ENCODE measurements at places on chromosomes 5 and 9. TPM values are rescaled to one million over a fixed set of nuclear protein-coding genes. Genes with fewer than 3 reads are reported as not detected.
A peak's percentile ranks its signal among the peaks of the same experiment; 100 is the strongest.

Gene CDC20B
- not detected for total RNA-seq

Gene GRK6
- 133 TPM for total RNA-seq

Gene CD14
- 0.20 TPM for total RNA-seq

Gene PCDHGB4
- not detected for total RNA-seq

Gene BAAT
- not detected for total RNA-seq

Gene C5orf58
- total RNA-seq = not detected

DNA sequence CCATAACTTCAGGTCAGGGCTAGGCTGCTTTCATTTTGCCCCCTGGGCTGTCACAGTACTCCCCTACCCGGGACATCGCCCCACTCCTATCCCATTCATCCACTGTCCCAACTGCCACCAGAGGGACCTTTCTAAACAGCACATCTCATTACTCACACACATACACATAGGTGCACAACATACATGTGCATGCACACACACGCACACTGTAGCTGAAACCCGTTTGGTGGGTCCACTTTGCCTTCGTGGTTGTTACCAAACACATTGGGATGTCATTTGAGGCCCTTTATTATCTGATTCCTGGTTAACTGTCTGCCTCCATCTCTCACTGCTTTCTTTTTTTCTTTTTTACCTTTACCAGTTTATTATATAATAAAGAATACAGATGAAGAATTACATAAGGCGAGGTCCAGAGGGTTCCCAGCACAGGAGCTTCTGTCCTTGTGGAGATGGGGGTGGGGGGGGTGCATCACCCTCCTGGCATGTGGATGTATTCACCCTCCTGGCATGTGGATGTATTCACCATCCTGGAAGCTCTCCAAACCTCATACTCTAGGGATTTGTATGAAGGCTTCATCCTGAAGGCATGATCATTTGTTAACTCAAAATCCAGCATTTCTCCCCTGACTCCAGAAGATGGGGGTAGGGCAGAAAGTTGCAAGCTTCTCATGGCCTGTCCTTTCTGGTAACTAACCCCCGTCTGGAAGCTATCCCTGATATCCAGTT is 186.0 kb downstream of the GOLPH3 start:
- H3K4me3 ChIP-seq = no peak overlapping the region
- H3K27ac ChIP-seq = no peak overlapping the region
- no peaks in the 10 kb centered on the region for H3K36me3 ChIP-seq

DNA sequence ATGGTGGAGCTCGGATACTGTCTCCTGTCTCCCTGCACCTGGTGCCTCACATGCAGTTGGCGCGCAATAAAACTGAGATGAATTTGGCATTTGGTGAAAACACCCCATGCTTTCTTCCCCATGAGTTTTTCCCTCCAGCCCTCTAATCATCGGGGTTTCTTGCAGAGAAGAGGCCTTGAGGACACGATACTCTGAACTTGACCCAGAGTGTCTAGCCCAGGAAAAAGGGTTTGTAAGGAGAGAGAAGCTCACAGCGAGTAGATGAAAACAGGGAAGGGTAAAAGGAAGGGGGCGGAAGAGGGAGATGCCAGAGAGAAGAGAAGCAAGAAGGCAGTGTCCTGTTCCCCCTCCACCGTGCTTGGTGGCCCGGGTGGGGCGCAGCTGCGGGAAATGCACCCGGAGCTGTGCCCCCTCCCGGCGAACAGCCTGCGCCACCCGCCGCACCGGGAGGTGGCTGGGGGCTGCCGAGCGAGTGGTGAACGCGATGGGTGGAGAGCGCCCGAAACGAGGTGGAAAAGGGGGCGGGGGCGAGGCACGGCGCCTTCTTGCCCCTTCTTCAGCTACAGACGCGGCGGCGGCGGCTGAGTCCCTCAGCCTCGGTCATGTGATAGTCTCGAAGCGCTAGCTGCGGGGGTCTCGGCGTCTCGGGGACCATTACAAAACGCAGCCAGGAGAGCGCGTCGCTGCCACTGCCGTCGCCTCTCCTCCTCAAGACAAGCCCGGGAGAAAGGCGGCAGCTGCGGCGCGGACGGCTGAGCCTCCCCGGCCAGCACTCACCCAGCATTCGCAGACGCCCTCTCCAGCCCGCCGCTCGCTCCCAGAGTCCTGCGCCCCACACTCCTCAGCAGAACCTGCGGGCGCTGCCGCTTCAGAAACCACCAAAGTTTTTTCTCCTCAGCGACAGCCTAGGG is 1.1 kb upstream of the FOXB2 start:
- DNase-seq = no peak
- H3K4me1 ChIP-seq = peaks cover 43% of the 10 kb centered on the region
- H3K27ac ChIP-seq = no peak overlapping the region
- H3K4me3 ChIP-seq = no peak overlapping the region

- no peak overlapping the region for H3K27ac ChIP-seq
- DNase-seq = peak; percentile 25
- peaks cover 56% of the 10 kb centered on the region for H3K27me3 ChIP-seq
- peak overlapping the region; percentile 65 for H3K4me3 ChIP-seq
Measured at GRCh38 chr9:107488375-107489143, 1.0 kb downstream of the KLF4 start.

DNA sequence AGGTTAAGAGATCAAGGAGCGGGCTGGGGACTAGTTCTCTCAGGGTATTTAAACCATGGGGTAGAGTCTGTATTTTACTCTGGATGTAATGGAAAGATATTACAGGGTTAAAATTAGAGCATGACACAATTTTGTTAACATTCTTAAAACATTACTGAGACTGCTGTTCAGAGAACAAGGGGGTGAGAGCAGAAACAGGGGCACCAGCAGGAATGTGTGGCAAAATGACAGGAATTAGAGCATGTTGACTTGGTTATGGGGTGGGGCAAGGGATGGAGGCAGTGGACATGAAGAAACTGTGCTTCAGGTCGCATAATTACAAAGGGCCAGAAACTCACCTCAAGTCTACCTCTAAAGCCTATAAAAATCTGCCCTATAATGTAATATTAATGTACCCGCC is 75.0 kb downstream of the TMEM232 start:
- peaks cover 3% of the 10 kb centered on the region for H3K27me3 ChIP-seq
- no peaks in the 10 kb centered on the region for H3K4me1 ChIP-seq
- no peak overlapping the region for H3K27ac ChIP-seq
- no peaks in the 10 kb centered on the region for H3K36me3 ChIP-seq

DNA sequence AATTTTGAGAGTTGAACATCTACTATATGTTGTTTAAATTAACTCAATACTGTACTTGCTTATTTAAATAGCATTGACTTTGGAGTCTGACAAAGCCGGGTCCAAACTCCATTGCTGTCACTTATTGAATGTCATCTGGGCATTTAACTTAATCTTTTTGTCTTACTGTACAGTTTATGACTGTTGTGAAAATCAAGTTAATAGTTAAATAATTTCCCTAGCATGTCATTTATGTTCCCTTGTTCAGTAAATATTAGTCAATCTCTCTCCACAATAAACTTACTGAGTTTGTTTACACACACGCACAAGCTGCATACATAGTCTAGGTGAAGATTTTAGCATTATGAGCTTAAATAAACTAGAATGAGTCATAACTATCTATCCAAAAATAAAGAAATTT is 6.3 kb upstream of the UGCG start:
- no peaks in the 10 kb centered on the region for H3K36me3 ChIP-seq
- peaks cover 8% of the 10 kb centered on the region for H3K4me1 ChIP-seq
- H3K27me3 ChIP-seq = no peaks in the 10 kb centered on the region
- no peak for DNase-seq
- no peak overlapping the region for H3K4me3 ChIP-seq

DNA sequence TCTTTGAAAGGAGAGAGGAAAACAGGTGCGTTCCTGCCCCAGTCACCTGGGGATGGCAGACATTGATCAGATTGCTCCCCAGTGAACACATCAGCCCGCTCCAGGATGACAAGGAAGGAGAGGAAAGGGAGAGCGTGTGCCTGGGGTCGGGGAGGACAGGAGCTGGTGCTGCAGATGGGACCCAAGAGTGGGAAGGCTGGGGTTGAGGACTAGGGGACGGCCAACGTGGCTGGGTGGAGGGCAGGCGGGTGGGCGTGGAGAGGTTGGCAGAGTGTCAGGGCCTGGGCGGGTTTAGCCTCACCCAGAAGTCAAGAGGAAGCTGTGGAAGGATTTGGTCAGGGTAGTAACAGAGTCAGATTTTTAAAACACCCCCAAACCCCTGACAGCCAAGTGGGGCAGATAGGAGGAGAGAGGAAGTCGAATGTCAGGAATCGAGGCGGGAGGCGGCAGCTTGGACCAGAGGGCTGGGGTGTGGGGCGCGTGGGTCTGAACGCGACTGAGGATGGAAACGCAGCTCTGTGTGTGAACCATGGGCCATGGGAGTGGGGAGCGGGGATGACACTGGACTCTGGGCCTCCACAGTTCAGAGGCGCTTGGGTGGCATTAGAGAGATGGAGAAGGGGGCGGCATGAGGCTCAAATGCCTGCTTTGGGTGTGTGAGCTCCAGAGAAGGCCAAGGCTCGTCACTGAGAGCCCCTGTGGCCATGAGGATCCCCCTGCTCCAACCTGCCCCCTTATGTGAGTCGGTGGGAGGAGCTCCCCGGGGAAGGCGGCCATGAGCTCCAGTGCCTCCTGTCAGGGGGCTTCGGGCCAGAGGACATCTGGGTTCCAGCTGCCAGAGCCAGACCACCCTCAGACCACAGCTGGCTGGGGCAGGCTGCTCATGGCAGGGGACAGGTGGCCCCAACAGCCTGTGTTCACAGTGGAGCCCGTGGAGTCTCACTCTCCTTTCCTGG is 24.6 kb downstream of the LAMC3 start:
- H3K36me3 ChIP-seq = no peaks in the 10 kb centered on the region
- H3K27ac ChIP-seq = no peak overlapping the region
- no peaks in the 10 kb centered on the region for H3K4me1 ChIP-seq

GRCh38 chr9:5617749-5618148 is 11.2 kb upstream of the RIC1 start:
- no peak overlapping the region for H3K4me3 ChIP-seq
- H3K27ac ChIP-seq = peak overlapping the region; percentile 0
- no peak for DNase-seq
- H3K36me3 ChIP-seq = peaks cover 2% of the 10 kb centered on the region
- peaks cover 33% of the 10 kb centered on the region for H3K4me1 ChIP-seq

DNA sequence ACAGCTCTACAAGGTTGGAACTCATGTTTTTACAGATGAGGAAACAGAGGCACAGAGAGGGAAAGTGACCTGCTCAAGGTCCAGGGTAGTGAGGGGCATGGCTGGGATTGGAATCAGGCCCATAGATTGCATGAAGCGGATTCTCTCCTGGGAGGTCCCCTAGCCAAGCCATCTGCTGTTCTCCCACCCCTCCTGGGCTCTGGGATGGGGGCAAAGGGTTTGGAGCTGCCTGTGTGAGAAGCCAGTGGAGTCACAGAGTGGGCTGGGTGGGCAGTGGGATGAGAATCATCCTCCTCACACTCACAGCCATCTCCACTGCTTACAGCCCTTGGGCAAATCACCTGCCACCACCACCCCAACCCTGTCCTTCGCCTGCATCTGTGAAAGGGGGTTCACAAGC is 38.6 kb upstream of the PSD2 start:
- peaks cover 39% of the 10 kb centered on the region for H3K27me3 ChIP-seq
- no peak overlapping the region for H3K27ac ChIP-seq
- DNase-seq = no peak
- H3K4me3 ChIP-seq = no peak overlapping the region
- H3K36me3 ChIP-seq = no peaks in the 10 kb centered on the region
- peaks cover 7% of the 10 kb centered on the region for H3K4me1 ChIP-seq

DNA sequence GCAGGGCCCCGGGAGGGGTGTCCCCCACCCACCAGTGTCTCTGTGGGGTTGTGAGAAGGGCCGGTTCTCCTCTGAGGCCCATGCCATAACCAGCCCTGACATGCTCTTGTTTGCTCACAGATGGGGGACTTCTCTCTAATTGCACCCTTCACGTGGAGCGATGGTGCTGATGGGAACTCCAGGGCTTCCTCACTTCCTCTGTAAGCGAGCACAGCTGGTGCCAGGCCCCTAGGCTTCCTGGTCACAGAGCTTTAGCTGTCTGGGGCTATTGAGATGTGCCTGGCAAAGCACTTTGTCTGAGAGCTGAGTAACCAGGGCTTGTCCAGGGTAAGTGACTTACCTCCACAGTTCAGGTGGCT is 36.4 kb downstream of the PHF2 start:
- H3K36me3 ChIP-seq = peaks cover 11% of the 10 kb centered on the region
- DNase-seq = peak; percentile 34
- H3K4me3 ChIP-seq = no peak overlapping the region

DNA sequence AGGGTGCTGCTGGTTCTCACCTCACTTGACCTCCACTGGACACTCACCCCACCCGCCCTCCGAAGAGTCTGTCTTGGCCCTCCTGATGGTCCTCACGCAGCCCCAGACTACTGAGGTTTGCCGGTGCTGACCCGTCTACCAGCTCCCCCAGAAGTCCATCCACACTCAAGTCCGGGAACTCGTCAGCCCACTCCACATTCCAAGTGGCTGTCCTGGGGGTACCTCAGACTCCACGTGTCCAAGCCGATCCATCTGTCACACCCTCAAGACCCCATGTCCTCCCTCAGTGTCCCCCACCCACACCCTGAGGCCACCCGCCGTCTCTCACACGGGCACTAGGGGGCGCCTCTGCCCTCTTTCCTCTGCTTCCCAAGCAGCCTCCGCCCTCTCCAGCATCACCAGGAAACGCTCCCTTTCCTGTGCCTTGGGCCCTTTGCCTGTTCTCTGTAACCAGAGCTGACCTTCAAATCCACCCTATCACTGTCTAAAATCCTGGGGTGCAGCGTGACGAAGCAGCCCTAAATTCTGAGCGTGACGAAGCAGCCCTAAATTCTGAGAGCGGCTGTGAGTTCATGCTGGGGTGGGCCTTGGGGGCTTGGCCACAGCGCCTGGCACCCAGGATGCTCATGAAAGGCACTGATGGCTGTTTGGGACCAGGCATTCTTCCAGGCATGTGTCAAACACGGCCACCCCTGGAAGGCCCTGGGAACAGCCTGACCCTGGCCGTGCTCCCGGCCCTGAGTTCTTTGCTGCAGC is 95.7 kb downstream of the KCNT1 start:
- peaks cover 3% of the 10 kb centered on the region for H3K27me3 ChIP-seq
- H3K4me3 ChIP-seq = no peak overlapping the region
- no peaks in the 10 kb centered on the region for H3K4me1 ChIP-seq
- no peak overlapping the region for H3K27ac ChIP-seq

DNA sequence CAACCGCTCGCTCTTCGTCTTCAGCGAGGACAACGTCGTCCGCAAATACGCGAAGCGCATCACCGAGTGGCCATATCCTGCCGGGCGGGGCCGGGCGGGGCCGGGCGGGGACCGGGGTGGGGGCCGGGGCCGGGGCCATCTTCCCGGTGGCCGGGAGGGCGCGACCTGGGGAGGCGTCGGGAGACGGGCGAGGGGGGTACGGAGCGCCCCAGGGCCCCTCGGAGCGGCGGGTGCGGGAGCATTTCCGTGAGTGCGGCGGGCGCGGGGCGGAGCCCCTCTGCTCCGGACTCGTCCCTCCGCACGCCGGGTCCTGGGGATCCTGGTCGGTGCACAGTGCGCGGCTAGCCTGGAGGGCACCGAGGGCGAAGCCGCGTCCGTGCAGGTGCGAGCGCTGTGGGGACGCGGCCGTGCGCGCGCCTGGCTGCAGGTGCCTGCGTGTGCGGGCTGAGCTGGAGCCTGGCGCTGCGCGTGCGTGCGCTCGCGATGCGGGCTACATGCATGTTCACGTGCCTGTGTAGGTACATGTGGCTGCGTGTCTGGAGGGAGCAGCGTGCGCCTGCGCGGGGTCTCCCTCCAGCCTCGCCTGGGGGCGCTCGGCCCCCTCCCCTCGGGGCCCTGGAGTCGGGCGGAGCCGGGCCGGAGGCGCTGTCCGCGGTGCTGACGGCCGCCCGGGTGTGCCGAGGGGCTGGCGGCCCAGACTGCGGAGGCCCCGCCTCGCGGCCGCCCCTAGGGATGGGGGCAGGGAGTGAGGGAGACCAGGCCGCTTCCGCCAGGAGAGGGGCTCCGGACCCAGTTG is 762 bp downstream of the CACNA1B start:
- peak; percentile 38 for DNase-seq
- H3K27ac ChIP-seq = no peak overlapping the region
- H3K27me3 ChIP-seq = peaks cover 34% of the 10 kb centered on the region
- no peak overlapping the region for H3K4me3 ChIP-seq

GRCh38 chr9:108316630-108317029 is 539.2 kb downstream of the ACTL7B start:
- H3K27me3 ChIP-seq = no peaks in the 10 kb centered on the region
- DNase-seq = no peak
- H3K27ac ChIP-seq = no peak overlapping the region
